Colonic mucosa (tissue), 4 donors: ENCODE measurements at places on chromosomes 5 and 9. TPM values are rescaled to one million over a fixed set of nuclear protein-coding genes. Genes with fewer than 3 reads are reported as not detected.

The CDK7 gene
- 21.9 TPM for total RNA-seq

The SVEP1 gene
- 9.7 TPM for total RNA-seq

The SCGB3A2 gene
- 0.67 TPM for total RNA-seq

- no peak for DNase-seq
These were observed 31.0 kb downstream of the ABLIM3 start for GRCh38 chr5:149172261-149172660.

DNA sequence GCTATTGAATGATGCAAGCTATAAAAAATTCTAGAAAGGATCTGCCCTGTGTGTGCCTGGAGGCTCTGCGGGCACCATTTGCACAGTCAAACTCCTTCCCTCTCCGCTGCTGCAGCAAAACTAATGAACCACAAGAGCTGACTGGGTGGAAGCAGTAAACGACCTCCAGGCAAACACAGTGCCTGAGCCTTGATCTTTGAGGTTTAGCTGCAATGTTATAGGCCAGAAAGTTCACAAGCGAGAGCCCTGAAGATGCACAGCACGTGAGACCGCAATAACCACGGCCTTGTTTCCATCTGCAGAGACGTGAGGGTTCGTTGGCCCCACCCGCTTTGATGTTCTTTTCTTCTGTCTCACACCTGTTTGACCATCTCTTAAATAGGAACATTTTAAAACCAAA is 69.2 kb upstream of the S1PR3 start:
- no peak for DNase-seq

DNA sequence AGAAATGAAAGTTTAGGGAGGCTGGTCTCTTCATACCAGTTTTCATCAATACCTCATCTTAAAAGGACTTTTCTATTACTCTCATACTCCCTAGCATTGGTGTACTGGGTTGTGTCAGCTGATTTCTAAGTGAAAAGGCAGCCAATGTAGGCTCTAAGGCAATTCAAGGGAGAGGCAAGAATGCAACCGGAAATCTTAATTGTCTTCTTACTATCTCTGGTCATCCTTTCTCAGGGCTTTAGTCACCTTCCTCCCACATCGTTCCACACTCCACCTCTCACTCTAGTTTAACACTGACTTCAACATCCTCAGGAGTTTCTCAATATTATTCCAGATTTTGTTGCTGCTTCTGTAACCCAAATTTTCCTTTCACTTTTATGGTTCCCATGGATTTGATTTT is 281.8 kb upstream of the RFX3 start:
- no peak for DNase-seq

GRCh38 chr9:20117986-20118385 is 329.1 kb upstream of the SLC24A2 start:
- no peak for DNase-seq

GRCh38 chr5:178143901-178144300 is 9.8 kb downstream of the NHP2 start:
- peak; percentile 39 for DNase-seq
